ENCODE measurements at places on chromosomes 3 and 15.

- DNase-seq = no peak
Observed at GRCh38 chr3:141060327-141060726, 9.2 kb downstream of the SPSB4 start.

DNA sequence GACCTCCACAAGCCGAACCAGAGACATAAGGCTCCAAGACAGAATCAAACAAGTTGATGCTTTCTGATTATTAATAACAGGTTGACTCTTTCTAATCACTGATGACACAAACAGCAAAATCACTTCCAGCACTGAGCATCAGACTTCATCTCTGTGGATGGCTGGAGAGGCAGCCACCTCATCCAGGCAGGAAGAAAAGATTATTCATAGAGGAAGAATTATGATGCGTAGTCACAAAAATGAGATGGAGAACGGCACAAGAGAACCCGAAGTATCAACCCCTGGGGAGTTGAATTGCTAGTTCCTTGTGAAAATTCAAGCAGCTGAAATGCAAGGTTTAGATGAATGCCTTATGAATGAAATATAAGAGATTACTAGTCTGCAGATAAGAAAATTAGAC lies 49.9 kb upstream of the LMCD1 start:
- DNase-seq = no peak

DNA sequence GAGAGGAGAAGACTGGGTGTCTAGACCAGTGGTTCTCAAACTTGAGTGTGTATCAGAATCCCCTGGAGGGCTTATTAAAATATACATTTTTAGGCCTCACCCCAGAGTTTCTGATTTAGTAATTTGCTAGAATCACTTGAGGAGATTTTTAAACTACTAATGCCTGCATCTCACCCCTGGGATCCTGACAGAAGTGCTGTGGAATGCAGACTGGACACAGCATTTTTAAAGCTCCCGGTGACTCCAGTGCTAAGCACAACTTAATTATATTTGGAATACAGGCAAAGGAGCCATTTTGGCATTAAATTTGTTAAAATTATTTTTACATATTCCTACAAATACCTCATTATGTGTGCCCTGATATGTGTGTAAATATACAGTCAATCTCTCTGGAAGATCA lies 26.7 kb upstream of the COL6A6 start:
- no peak for DNase-seq

- no peak for DNase-seq
Observed at GRCh38 chr3:127106456-127106855, 86.5 kb upstream of the PRR23E start.

DNA sequence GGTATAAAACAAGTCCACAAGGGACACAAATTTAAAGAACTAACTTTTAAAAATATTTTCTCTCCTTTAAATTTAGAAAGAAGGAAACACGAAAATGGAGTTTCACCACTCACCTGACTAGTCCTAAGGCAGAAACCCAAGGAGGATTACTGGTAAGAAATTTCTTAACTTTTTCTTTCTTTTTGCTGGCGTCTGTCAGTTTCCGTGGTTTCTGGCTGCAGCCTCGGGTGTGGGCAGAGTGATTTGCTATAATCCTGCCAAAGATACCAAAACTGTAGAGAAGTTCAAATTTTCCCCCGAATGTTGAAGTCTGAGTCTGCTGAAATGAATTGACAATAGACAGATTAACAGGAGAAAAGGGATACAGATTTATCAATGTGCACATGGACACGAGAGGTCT lies 843.6 kb upstream of the ALCAM start:
- no peak for DNase-seq

DNA sequence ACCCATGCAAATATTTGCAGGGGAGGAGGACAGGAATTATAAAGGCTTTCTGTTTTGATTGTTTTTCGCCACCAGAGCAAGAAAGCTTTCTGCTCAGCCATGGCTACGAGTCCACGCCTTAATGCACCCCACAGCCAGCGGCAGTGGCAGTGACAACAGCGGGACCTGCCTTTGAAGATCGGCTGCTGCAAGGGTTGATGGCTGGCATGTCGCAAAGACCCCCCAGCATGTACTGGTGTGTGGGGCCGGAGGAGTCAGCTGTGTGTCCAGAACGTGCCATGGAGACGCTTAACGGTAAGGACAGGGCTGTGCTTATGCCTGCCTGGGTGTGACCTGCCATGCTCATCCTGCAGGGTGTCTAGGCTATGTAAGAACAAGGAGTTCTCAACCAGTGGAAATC lies 5.3 kb downstream of the LRRK1 start:
- DNase-seq = no peak

DNA sequence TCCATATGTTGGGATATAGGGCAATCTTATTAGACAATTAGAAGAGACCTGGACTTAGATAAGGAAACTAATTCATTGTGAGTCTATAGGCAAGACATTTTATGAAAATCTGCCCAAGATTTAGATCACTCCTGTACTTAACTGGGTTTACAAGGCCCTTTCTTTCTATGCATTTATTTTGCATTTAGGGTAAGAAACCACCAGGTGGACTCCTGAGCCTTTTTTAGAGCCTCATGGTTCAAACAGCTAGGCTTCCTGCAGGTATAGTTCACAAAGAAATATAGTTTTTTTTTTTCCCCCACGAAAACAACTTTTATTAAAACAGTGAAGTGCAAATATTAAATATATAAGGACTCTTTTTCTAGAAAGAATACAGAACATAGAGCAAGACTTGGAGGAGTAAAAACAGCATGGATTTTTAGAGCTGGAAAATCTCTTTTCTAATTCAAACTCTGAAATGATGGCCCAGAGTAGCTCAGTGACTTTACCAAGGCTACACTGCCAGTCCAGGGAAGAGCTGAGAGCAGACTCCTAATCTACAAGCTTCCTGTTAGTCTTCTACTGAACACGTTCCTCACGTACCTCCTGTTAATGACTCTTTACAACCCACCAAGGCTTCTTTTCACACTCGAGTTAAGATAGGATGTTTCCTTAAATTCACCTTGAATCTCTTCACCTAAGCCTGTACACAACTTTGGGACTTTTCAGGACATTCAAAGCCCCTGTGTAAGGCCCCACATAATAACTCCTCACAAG lies 400.9 kb upstream of the ATP11B start:
- no peak for DNase-seq

- no peak for DNase-seq
Observed at GRCh38 chr15:40295877-40296560, 11.7 kb downstream of the PLCB2 start.

DNA sequence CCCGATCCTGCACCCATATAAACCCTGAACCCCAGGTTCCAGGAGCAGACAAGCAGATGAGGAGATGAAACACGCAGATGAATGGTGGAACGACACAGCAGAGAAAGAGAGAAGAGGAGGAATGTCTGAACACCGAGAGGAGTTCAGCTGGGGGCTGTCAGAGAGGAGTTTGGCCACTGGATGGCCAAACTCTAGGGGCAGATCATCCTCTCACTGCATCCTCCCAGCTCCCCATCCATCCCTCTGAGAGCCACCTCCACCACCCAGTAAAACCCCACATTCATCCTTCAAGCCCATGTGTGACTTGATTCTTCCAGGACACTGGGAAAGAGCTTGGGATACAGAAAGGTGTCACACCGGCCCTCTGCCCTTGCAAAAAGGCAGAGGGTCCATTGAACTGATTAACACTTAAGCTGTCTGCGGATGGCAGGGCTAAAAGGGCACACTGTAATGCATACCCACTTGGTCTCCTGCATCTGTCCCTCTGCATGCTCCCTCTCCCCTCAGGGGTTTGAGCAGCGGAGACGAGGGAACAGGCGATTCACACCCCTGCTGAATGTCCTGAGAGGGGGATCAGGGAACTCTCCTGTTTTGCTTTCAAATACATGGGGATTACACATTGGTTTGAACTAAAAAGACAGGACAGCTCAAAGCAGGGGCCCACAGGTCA lies 53.8 kb downstream of the TMED3 start:
- DNase-seq = no peak

DNA sequence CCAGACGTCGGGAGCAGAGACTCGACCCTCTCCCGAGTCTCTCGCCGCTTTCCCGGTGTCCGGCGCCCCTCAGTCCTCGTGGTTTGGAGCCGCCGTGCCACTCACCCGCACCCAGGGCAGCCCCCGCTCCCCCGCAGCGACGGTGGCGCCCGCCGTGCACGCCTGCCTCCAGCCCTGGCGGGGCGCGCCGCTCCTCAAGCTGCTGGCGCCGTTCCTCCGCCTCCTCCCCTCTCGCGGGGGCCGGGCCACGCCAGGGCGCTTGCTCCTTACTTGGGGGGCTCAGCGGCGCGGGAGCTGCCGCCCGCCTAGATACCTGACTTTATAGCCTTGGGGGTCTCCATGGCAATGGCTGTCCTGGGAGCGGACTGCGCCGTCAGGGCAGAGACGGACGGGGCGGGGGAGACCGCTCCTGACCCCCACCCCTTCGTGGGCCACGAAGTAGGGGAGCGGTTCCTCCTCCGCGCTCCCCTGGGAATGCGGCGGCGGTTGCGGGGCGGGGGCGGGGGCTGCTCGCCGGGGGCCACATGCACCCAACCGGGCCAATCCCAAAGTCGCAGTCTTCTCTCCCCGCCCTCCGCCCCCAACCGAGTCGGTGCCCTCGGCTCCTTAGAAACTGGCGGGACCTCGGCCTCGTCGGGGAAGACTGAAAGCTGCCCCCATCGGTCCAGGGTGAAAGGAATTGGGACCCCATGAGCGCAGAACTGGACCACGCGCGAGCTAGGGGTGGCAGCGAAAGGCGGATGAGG lies at the start of gene ANKRD63:
ANKRD63 (minus strand) TSS at position 196 of the 746 bp plus-strand sequence. CDS start 478 bp downstream, outside the sequence.
- no peak for DNase-seq

DNA sequence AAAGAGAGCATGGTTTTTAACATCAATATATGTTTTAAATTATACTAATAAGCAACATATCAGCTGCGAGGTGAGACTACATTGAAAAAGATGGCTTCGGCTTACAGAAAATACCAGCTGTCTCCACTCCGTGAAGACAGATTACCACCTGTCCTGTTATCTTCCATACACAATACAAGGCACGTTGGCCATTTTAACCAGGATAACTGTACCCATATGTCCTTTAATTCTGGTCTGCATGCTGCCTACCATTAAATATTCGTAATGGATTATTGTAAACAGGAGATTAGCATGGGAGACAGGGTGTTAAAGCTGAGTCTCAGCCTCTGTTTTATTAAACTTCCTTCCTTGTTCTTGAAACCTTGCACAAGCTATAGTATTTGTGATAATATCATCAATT lies 855.5 kb downstream of the ROBO1 start:
- no peak for DNase-seq

DNA sequence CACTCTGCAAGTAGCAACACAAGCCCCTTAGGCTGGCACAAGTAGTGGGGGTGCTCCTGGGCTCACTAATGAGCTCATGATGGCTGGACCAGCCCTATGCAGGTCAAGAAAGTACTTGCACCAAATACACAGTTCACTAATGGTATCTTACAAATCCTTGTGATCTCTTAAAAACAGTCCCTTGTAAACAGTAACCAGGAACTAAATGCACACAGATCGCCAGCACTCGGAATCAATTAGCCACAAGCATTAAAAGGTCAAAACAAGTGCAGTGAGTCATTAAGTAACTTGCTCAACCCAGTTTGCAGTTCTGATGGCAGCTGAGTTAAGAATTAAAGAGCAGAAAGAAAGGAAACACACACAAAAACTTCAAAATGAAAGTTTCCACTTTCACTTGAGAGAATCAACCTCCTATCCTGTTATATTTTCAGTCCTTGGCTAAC lies 43.2 kb downstream of the ARHGEF3 start:
- DNase-seq = no peak

DNA sequence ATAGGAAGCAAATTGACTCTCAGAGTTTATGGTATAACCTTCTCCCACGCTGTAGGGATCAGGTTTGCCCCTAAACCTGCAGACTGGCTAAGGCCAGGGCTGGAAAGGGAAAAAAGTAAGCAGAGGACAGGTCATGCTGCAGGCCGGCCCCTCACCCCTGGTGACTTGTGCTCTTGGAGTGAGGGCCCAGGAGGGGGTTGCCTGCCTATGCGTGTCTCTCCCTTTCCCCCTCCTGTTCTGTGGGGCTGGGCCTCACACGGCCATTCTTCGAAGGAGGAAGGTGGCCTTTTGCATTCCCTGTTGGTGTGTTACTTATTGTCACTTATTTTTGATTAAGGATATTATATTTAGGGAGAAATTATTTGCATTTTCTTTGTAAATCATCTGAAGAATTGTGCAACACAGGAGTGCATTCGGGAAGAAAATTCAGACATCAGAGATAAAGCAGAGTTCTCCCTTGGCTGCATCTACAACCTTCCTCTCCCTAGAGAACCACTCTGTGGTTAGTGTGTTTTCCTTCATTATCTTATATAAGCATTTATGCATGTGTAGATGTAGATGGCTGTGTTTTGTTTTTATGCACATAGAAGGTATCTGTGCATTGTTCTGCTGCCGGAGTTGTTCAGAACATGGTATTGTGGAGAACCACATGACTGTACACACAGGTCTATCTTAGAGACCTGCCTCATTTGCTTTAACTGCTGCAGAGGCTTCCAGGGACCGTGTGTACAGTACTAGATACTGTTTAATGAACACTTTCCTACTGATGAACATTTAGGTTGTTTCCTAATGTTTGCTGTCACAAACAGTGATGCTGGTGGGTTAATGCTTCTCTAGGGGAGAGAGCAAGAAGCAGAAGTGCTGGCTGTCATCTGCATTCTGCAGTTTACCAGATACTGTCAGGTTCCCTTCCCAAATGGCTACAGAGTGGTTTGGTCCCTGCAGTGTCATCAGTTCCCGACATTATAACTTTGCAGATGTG lies 133.5 kb downstream of the APBA2 start:
- no peak for DNase-seq

DNA sequence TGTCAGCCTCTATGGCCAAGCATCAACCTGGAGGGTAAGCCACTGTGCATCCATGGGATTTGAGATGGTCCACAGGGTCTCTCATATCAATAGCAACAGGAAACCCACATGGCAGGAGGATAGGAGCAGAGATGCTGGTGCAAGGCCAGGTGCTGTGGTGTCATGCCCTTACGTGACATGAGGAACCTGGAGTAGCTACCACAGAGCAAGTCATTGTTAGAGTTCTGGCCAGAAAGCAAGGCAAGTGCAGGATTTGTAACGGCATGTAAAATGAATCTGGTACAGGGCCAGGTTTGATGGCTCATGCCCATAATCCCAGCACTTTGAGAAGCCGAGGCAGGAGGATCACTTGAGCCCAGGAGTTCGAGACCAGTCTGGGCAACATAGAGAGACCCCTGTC lies 14.8 kb upstream of the ZNF774 start:
- DNase-seq = no peak
